Activated CD4-positive, alpha-beta T cell treated with anti-CD3 and anti-CD28 coated beads, Interleukin-2, amount 10 ng/mL, durations not matched to agents 7 days and 5 days (primary cell): ENCODE measurements at places on chromosomes 16 and 17. TPM values are rescaled to one million over a fixed set of nuclear protein-coding genes. Genes with fewer than 3 reads are reported as not detected.

USH1G gene
- not detected for total RNA-seq

- no peak for DNase-seq
These were observed 20.4 kb upstream of the GRIN2A start for GRCh38 chr16:10202649-10203048.

DNA sequence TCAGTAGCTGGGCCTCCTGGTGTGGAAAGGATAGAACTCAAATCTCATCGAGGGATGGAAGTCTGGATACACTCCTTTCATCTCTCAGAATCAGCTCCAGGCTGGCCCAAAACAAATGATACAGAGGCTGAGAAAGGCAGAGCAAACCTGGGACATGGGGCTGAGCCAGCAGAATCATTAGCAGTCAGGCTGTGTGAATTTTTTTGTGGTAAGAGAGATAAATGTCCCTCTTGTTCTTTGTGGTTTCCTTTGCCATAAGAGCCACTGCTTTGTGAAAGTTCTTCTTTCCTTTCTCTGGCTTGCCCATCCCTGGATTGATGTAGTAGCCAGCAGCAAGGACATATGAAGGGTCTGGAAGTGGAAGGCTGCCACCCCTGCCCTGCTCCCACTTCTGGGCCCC is 146.2 kb downstream of the CDH13 start:
- DNase-seq = no peak

- DNase-seq = peak; percentile 87
These were observed at the start of the genes C16orf86 and ENKD1 for GRCh38 chr16:67666559-67667452. TSS of gene C16orf86 (plus strand) at chr16:67666814. CDS start at chr16:67666971, 157 bp downstream. TSS of gene ENKD1 (minus strand) at chr16:67666750. CDS start at chr16:67666442, 308 bp downstream.

DNA sequence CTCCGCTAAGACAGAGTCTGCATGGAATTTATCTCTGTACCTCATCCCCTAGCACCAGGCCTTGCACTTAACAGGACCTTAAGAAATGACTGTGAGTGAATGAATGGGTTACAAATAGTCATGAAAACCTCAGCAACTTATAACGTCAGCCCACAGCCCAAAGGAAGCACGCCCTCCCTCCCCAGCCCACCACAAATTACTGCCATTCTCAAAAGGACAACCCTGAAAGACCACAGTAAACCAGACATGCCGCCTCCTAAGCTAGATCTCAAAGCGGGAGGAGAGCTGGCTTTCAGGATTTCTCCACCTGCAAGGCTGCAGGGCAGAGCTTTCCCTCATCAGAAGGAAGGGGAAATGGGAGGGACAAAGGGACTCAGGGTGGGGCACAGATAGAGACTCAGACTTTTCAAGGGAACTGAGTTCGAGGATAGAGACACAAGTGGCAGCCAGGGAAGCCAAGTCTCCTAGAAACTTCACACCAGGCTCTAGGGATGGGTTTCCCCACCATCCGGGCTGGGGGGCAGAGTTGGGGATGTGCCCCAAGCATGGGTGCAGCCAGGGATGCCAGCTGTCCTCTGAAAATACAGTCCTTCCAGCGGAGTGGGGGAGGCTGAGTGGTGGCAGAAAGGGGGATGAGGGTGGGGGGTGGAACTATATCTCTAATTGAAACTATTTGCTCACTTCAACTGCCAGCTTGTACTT is 56.7 kb downstream of the PLXDC1 start:
- peak; percentile 57 for DNase-seq

DNA sequence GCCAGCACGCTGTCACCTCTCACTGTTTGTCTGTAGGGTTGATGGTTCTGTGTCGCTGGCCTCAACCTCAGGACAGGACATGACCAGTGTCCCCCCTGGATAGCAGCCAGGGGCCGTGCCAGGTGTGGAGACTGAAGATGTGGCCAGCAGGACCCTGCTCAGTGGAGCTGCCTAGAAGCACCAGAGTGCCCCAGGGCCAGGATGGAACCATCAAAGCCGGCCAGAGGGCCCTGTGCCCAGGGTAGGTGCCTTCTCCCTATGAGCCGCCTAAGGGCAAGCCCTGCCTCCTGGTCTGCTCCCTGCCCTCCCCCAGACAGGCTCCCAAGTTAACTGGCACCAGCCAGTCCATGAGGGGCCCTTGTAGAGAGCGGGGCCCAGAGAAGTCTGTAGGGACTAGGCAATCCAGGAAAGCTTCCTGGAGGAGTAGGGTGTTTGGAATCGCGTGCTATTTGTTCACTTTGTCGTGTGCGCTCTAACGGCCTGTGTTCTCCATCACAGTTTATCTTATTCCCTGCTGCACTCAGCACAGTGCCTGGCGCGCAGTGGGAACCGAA is 546 bp upstream of the NDUFB10 start:
- DNase-seq = no peak

- peak; percentile 80 for DNase-seq
These were observed 6.8 kb downstream of the UBALD2 start for GRCh38 chr17:76271669-76272540.
